ENCODE measurements at places on chromosomes 11 and 22. TPM values are rescaled to one million over a fixed set of nuclear protein-coding genes. Genes with fewer than 3 reads are reported as not detected.

- DNase-seq, result peak; percentile 57
Measured at GRCh38 chr22:28093711-28094110, 174.7 kb upstream of the PITPNB start.

TPBGL gene
- total RNA-seq, result 0.40 TPM

DNA sequence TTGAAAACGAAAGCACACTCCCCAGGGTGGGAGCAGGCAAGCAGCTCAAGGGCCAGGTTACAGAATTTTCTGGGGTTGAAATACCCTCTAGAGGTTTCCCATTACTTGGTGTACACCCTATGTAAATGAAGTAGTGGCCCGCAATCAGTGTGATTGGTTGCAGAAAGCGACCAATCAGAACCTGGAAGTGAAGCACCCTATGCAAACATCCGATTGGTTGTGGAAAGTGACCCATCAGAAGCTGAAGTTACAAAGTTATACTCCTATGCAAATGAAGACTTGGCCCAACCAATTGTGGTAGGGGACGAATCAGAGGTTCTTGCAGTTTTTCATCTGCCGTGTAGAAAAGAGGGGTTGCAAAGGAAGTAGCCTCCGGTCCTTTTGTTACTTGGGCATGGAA is 19.2 kb downstream of the PRR5 start:
- DNase-seq, result no peak

DNA sequence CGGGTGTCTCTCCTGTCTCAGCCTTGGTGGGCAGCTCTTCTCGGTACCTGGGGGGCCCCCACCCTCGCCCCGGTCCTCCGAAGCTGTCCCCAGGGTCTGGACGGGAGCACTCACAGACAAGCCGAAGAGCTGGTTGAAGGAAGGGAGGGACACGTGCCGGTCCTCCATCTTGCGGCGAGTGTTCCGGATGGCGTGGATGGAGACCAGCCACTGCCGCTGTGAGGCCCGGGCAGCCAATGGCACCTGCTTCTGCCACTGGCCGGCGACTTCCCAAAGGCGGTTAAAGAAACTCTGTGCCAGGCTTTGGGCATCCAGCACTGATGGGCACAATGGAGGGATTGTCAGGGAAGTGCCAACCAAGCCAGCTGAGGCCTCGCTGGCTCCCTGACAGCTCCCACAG is 18.7 kb downstream of the PPM1F start:
- no peak for DNase-seq

TIMM8B gene
- total RNA-seq, result 34.0 TPM

GRCh38 chr11:18676803-18677202 is 21.8 kb upstream of the TMEM86A start:
- no peak for DNase-seq

DNA sequence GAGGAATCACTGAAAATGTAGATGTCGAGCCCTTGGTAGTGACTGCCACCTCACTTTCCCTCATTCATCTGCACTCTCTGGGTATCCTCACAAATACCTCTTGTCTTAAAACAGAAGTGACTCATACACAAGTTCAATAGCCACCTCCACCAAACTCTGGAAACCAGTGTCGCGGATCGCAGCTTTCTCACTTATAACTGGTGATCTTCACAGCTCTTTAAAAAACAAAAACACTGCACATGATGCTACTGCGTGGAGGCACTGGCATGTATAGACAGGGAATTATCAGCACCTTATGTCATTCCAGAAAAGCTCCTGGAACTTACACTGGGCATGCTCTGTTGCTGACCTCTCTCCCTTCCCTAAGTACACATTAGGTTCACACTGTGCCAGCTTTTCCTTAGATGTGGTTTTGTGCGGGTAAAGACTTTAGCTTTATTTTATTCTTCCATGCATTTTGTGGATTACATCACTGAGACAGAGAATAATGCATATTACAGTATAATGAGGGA is 425.5 kb upstream of the CADM1 start:
- DNase-seq, result no peak

SLC16A8 gene
- not detected for total RNA-seq

DNA sequence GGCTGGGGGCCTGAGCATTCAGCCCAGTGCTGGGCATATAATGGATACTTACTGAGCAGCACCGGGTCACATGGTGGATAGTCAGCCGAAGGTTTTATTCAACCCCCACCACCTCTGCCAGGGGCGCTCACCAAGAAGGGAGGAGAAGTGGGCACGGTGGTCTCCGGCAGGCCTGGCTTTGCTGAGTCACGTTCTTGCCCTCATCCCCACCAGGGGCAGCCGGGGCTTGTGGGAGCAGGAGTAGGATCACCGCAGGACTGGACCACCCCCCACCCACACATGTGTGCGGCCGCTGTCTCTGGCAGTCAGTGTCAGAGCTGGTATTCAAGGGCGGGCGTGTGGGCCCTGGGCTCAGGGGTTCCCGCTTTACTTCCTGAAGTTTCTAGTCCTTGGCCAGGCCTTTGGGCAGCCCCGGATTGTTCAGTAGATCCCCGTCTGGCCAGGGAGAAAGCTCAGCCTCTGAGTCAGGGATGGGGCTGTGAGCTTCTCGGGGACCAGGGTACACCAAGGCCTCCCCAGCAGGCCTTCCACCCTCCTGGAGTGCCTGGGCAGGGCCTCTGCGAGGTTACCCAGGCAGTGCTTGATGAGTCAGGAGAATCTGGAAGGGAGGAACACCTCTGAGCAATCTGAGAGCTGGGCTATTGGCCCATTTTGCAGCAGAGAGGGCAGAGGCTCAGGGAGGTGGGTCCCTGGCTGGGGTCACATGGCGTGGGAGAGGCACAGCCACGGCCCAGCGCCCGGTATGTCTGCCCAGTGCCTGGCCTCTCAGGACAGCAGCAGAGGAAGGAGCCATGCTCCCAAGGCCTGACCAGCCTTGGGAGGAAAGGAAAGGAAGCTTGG is 60.6 kb downstream of the RTL6 start:
- no peak for DNase-seq

GRCh38 chr11:71580057-71581003 is 2.3 kb downstream of the KRTAP5-11 start:
- no peak for DNase-seq

LZTR1 gene
- 51.9 TPM for total RNA-seq

OR6A2 gene
- total RNA-seq, result not detected

HPX gene
- 1.2 TPM for total RNA-seq

SSH3 gene
- 45.7 TPM for total RNA-seq

SOX6 gene
- total RNA-seq, result 3.6 TPM

OR52A1 gene
- total RNA-seq, result not detected

DNA sequence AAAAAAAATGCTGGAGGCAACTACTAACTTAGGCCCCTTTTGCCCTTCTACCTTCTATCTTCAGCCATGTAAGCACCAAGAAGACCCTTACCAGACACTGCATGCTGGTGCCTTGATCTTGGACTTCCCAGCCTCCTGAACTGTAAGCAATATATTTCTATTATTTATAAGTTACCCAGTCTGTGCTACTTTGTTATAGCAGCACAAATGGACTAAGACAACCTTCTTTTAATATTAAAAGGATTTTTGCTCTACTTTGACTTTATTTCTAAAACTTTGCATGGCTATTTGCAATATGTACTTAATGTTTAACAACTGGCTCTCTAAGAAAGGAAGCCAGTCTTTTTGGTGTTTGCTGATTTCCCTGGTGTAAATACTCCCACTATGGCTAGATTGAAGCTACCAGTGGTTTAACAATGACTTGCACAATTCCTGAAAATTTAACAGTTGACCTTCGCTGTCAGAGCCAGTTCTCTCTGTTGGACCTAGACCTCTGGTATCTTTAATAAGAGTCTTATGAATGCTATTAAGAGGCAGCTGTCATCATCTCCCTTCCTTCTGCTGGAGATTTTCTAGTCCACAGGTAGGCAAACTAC is 25.2 kb downstream of the OR6Q1 start:
- no peak for DNase-seq

WBP2NL gene
- total RNA-seq, result 0.45 TPM

- DNase-seq, result peak; percentile 45
Measured at GRCh38 chr22:19666673-19667593, 47.4 kb upstream of the SEPTIN5 start.

GRCh38 chr11:77040401-77040777 is 6.2 kb downstream of the B3GNT6 start:
- DNase-seq, result no peak

AMOTL1 gene
- 172 TPM for total RNA-seq

GRCh38 chr11:64874308-64875240 is 3.8 kb downstream of the EHD1 start:
- DNase-seq, result no peak

GRCh38 chr11:71322861-71323582 is 70.6 kb upstream of the SHANK2 start:
- DNase-seq, result no peak

LAYN gene
- 47.1 TPM for total RNA-seq

KCNK7 gene
- total RNA-seq, result 1.2 TPM

DNA sequence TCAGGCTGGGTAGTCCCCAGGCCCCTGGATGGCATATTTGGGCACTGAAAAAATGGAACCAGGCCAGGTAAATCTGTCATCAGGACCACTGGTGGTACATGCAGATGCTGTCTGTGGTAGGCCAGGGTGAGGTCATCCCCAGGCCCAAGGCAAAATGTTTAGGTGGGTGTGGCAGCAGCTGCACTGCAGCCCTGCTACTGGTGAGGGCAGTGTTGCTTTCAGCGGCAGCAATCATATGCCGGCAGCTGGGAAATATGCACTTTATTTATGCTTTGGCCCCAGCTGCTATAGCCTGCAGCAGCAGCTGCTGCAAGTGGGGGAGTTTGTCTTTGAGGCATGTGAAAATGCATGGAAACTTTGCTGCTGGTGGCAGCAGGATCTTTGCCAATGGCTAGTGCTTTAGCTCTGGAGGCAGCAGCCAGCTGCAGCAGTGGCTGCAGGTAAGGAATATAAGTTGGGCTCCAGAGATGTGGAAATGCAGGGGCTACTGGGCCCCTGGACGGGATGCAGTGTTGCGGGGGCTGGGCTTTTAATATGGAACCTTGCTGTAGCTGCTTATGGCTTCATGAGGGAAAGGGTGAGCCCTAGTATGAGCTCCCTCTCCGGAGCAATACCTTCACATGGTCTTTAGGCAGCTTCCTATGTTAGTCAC is 365.7 kb upstream of the CADM1 start:
- no peak for DNase-seq

DNA sequence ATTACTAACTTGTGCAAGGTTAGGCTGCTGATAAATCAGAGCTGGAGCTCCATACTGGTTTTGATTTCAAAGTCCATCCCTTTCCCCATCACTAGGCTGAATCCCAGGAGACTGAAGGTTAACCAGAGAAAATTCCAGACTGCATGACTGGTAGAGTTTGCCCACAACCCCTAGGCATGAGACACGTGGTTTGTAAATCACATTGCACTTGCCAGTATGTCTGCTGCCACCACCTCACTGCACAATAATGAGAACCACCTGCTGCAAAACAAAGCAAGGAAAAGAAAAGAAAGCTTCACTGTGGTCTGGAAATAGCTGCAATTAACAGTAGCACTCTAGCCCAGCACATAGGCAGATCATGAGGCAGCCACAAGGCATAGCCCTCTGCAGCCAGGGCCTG is 67.6 kb upstream of the NTM start:
- DNase-seq, result no peak

- DNase-seq, result no peak
Measured at GRCh38 chr22:46147471-46148267, 2.7 kb upstream of the PPARA start.

GRCh38 chr22:39081598-39081997 is 4.5 kb downstream of the APOBEC3G start:
- no peak for DNase-seq

- DNase-seq, result no peak
Measured at GRCh38 chr11:22192642-22193347, at the start of gene ANO5. Gene ANO5 (plus strand): TSS chr11:22193085. CDS start chr11:22193493, 408 bp downstream.
